Activated CD4-positive, alpha-beta T cell treated with anti-CD3 and anti-CD28 coated beads for 48 hours (primary cell): ENCODE measurements at places on chromosomes 13 and 19.
A peak's percentile ranks its signal among the peaks of the same experiment; 100 is the strongest.

GRCh38 chr19:16113727-16114126 is 2.0 kb downstream of the RAB8A start:
- DNase-seq: peak; percentile 30

DNA sequence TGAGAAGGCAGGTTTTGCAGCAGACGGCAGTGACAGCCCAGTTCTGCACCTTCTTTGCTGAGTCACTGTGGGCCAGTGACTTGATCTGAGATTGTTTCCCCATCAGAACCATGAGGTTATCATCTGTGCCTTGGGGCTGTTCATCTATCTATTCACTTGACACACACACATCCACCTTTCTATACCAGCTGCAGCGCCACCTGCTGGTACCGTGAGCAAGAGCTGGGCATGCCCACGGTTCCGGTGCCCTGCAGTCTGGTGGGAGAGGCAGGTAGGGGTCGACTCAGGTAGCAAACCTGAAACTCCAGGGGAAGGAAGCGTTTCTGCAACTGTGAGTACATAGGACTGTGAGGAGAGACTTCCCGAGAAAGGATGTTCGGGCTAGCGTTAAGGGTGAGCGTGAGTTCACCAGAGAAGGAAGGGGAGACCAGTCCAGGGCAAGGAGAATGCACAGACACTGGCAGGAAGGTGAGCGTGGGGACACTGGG is 7.5 kb upstream of the LIN7B start:
- DNase-seq: peak; percentile 81

- DNase-seq: no peak
Measured at GRCh38 chr13:49820591-49821215, 28.2 kb upstream of the KPNA3 start.

GRCh38 chr13:114099191-114099590 is 33.2 kb downstream of the RASA3 start:
- peak; percentile 29 for DNase-seq

DNA sequence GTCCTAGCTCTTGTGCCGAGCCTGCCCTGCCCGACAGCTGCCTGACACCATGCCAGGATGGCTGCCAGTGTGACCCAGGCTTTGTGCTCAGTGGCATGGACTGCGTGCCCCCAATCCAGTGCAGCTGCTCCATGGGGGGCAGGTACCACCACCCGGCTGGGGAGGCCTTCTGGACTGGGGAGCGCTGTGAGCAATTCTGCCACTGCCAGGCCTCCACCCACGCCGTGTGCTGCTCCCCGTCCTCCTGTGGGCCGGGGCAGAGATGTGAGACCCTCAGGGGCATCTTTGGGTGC is 9.4 kb upstream of the FXYD3 start:
- no peak for DNase-seq

- DNase-seq: no peak
Measured at GRCh38 chr19:10744253-10744798, 26.4 kb downstream of the DNM2 start.

DNA sequence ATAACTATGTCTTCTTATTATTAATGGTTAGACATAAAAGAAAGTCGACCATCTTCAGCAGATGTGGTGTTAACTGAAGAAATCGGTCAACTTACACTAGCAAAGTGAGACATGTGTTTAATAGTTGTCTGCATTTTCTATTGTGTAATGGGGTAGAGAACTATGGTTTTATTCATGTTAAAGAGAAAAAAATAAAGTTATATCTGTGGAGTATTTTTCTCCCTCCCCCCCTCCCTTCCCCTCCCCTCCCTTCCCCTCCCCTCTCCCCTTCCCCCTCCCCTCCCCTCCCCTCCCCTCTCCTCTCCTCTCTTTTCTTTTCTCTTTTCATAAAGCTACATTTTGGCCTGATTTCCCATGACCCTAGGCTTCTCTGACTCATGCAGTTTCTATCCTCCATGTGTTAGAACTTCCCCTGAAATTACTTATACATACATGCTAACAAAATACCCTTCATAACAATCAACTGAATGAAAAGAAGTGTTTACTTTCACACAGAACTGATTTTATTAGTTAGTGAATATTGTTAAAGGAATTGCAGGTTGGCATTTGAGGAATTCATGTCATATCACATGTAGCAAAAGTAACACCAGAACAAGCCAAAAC is 1431.0 kb upstream of the ATXN8OS start:
- no peak for DNase-seq

GRCh38 chr13:107376341-107377125 is 808.6 kb upstream of the ARGLU1 start:
- DNase-seq: no peak

- no peak for DNase-seq
Measured at GRCh38 chr13:44158881-44159632, 214.6 kb upstream of the SERP2 start.

DNA sequence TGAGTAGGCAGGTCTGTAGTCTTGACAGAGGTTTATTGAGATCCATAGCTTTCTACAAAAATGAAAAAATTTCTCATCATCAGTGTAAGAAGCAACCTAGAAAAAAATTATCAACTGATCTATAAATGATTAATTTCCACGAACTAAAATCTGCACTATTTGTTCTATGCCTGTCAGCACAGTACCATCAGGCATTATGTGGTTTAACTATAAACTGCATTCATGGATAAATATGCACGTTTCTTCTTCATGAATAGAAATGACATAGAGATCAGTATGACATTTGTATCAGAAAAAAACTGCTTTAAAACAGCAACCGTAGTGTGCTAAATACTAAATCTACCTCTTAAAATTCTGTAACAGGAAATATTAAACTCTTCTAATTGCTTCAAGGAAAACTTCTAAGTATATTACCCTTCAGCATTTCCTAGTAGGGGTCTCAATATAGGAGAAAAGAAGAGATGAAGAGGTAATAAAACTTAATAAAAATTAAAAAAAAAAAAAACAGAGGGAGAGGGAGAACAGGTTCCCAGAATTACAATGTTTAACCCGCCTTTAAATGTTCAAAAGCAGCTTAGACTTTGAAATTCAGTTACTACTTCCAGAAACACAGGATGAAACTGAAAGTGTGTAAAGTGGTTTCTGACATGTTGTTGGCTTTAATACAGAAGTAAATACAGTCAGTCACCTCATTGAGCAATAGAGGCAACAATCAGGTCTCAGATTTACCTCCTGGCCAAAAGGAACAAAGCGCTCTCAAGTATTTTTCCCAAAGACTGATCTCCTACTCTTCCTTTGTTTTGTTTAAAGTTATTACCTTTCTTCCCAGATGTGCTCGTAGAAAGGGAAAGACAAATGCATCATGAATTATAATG is 144.4 kb downstream of the DIAPH3 start:
- no peak for DNase-seq
